Small intestine (tissue), 16 donors: ENCODE measurements at places on chromosomes 5 and 9. TPM values are rescaled to one million over a fixed set of nuclear protein-coding genes. Genes with fewer than 3 reads are reported as not detected.

GRCh38 chr5:89411891-89412290 is 528.9 kb upstream of the MEF2C start:
- H3K27ac ChIP-seq = no peak overlapping the region
- no peak for DNase-seq
- no peaks in the 10 kb centered on the region for H3K36me3 ChIP-seq
- no peaks in the 10 kb centered on the region for H3K27me3 ChIP-seq
- no peaks in the 10 kb centered on the region for H3K4me1 ChIP-seq

- no peaks in the 10 kb centered on the region for H3K4me1 ChIP-seq
- H3K36me3 ChIP-seq = no peaks in the 10 kb centered on the region
- DNase-seq = no peak
- H3K27ac ChIP-seq = no peak overlapping the region
- H3K4me3 ChIP-seq = no peak overlapping the region
- no peaks in the 10 kb centered on the region for H3K27me3 ChIP-seq
Observed at GRCh38 chr5:124795829-124796228, 49.4 kb upstream of the ZNF608 start.

DNA sequence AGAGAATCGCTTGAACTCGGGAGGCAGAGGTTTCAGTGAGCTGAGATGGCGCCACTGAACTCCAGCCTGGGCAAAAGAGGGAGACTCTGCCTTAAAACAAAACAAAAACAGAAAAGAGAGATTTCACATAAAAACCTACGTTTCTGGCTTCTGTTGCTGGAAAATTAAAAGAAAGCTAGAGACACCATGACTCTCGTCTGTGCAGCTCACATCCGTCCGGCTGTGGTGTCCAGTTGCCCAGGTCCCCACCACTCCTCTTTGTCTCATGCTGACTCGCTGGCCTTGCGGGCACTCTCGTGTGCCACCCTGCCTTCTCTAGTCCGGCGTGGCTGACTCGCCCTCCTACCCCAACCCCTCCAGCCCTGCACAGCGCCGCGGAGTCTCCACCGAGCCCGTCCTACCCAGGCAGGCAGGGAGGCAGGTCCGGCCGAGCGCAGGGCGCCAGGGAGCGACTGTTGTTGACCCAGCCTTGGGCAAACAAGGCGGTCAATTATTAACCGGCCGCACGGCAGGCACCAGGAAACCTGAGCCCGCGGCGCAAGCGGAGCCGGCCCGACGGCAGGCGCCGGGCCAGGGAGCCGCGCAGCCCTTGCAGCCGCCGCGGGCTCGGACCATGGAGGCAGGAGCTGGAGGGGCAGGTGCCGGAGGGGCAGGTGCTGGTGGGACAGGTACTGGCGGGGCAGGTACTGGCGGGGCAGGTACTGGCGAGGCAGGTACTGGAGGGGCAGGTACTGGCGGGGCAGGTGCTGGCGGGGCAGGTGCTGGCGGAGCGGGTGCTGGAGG is at the start of gene PRRT1B:
Gene PRRT1B (plus strand): TSS at position 521 of the 783 bp plus-strand sequence. CDS start 93 bp downstream, at position 614.
- H3K4me3 ChIP-seq = peak within 1 kb of the TSS; percentile 29
- peaks cover 4% of the 10 kb centered on the region for H3K4me1 ChIP-seq
- peak within 1 kb of the TSS; percentile 20 for H3K27ac ChIP-seq
- H3K36me3 ChIP-seq = no peaks in the 10 kb centered on the region

- no peaks in the 10 kb centered on the region for H3K27me3 ChIP-seq
- DNase-seq = peak; percentile 2
- H3K4me1 ChIP-seq = no peaks in the 10 kb centered on the region
- no peaks in the 10 kb centered on the region for H3K36me3 ChIP-seq
- H3K4me3 ChIP-seq = no peak overlapping the region
- H3K27ac ChIP-seq = no peak overlapping the region
Observed at GRCh38 chr5:18281947-18282581, 647.8 kb downstream of the TAF11L14 start.

DNA sequence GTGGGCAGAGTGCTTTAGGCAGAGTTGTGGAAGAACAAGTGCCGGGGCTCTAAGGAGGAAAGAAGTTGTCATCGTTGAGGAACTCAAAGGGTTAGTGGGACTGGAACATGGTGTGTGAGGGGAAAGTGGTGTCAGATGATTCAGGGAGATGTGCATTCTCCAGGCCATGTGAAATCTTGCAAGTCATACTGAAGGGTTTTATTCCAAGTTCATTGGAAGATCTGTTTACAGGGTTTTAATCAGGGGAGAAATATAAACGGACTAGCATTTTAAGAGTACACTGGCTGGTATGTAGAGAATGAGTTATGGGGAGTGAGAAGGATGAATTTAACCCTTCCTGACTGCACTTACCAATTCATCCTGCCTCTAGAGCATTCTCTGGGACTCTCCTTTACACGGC is 49.3 kb downstream of the NR2F1 start:
- no peak overlapping the region for H3K4me3 ChIP-seq
- H3K4me1 ChIP-seq = no peaks in the 10 kb centered on the region
- no peaks in the 10 kb centered on the region for H3K27me3 ChIP-seq
- no peak overlapping the region for H3K27ac ChIP-seq

- H3K27me3 ChIP-seq = peaks cover 3% of the 10 kb centered on the region
- DNase-seq = no peak
- no peak overlapping the region for H3K4me3 ChIP-seq
Observed at GRCh38 chr5:6202968-6203365, 175.4 kb downstream of the MED10 start.

The PFN3 gene
- polyA plus RNA-seq = not detected
